ENCODE measurements at places on chromosomes 2 and 18.

DNA sequence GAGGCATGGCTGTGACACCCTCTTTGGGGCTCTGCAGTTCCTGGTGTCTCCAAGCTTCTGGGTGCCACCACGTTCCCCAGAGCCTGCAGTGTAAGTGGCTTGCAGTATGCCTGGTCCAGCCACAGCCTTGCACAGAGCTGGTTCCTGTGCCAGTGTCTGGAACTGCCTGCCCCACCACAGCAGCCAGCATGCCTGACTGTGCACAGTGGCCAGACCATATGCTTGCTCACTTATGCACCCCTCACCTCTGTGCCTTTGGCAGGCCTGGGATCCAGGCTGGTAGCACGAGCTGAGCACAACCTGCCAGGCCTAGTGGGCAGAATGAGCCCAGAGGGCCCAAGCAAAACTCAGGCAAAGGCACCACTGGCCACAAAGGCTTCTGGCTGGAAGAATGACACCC lies 154.1 kb downstream of the DPP4 start:
- H3K4me3 ChIP-seq = no peak overlapping the region
- H3K27ac ChIP-seq = no peak overlapping the region
- peaks cover 21% of the 10 kb centered on the region for H3K4me1 ChIP-seq
- DNase-seq = no peak
- H3K27me3 ChIP-seq = no peaks in the 10 kb centered on the region

- no peak overlapping the region for H3K4me3 ChIP-seq
- H3K27ac ChIP-seq = no peak overlapping the region
- peaks cover 5% of the 10 kb centered on the region for H3K27me3 ChIP-seq
- peaks cover 9% of the 10 kb centered on the region for H3K36me3 ChIP-seq
- H3K4me1 ChIP-seq = peaks cover 24% of the 10 kb centered on the region
These were observed 2.4 kb upstream of the RBM45 start for GRCh38 chr2:178109813-178110212.

- H3K27me3 ChIP-seq = no peaks in the 10 kb centered on the region
- no peak for DNase-seq
- peaks cover 15% of the 10 kb centered on the region for H3K4me1 ChIP-seq
- H3K4me3 ChIP-seq = no peak overlapping the region
- no peak overlapping the region for H3K27ac ChIP-seq
These were observed 142.5 kb downstream of the FAM210A start for GRCh38 chr18:13583576-13584550.

DNA sequence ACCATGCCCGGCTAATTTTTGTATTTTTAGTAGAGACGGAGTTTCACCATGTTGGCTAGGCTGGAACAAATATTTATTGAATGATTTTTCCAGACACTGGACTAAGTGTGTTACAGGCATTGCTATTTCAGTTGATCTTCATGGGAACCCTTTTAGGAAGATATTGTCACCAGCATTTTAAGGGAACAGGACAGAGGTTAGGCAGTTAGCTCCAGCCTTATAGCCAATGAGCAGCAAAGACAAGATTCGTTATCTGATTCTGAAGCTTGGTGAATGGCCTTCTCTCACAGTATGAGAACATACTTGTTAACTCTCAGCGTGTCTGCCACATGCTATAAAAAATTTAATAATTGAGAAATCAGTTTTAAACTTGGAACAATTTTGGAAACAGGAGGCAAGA lies 73.4 kb downstream of the SOCS6 start:
- H3K36me3 ChIP-seq = no peaks in the 10 kb centered on the region
- DNase-seq = no peak
- no peaks in the 10 kb centered on the region for H3K27me3 ChIP-seq
- no peak overlapping the region for H3K27ac ChIP-seq
- H3K4me3 ChIP-seq = no peak overlapping the region
- H3K4me1 ChIP-seq = no peaks in the 10 kb centered on the region
